ENCODE measurements at places on chromosomes 5 and 9. TPM values are rescaled to one million over a fixed set of nuclear protein-coding genes. Genes with fewer than 3 reads are reported as not detected.

TEX48 gene
- total RNA-seq: not detected

PTGR1 gene
- total RNA-seq: 80.9 TPM

BARHL1 gene
- total RNA-seq: not detected

ZNF454 gene
- 0.96 TPM for total RNA-seq

IFNA2 gene
- total RNA-seq: not detected

DOLPP1 gene
- 8.2 TPM for total RNA-seq

SCGB3A2 gene
- total RNA-seq: not detected

SPINK6 gene
- not detected for total RNA-seq

SEMA5A gene
- total RNA-seq: 44.3 TPM

ANKRD18B gene
- 2.8 TPM for total RNA-seq

CDH6 gene
- 125 TPM for total RNA-seq

MAMDC2 gene
- total RNA-seq: 3.1 TPM
